GM19239 (cell line): ENCODE measurements at places on chromosomes 7 and 10.

GRCh38 chr7:104553074-104553473, 224.7 kb downstream of the LHFPL3 start:
- DNase-seq: no peak

DNA sequence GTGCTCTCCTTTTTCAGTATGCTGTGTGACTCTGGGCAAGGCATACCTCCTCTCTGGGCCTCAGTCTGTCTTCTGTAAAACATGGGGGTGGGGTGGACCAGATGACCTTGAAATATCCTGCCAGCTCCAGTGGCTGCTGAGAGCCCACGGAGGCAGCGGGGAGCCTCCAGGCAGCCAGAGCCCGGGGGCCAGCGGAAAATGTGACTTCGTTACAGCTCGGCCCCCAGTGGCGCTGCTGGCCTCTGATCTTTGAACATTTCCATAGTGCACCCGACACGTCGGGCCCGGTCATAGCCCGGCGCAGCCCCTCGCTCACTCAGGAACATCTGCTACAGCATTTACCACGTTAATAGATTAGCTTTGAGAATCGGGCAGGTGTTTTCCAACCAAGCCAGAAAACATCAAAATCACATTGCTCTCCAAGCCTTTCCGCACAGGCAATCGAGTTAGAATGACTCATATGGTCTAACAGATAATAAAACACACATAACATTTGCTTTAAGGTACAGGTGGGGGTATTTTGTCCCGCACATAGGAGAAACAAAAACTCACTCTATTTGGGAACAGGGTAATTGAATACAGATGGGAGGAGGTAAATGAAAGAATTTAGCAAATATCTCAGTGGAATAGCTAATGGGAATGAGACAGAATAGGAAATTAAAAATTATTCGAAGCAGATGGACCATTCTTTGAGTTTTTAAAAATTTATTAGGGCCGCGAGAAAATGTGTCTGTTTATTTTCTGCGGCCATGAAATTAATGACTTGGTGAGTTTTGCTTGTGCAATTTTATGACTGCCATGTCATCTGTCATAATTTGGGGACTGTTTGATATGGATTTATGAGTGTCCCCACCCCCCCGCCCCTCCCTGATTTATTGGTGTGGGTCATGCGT, 26.3 kb upstream of the COMTD1 start:
- DNase-seq: no peak

DNA sequence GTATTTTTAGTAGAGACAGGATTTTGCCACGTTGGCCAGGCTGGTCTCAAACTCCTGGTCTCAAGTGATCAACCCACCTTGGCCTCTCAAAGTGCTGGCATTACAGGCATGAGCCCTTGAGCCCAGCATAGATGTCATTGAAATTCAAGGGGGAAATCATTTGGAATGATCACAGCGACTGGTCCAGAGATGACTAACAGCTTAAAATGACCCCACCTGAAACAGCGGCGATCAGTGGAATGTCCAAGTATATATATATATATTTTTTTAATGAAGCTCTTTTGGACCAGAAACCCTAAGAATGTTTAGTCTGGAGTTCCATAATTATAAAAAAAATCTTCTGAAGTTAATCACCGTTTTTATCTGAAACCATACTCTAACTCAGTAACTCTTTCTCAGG, 12.5 kb upstream of the AKR1E2 start:
- DNase-seq: no peak

DNA sequence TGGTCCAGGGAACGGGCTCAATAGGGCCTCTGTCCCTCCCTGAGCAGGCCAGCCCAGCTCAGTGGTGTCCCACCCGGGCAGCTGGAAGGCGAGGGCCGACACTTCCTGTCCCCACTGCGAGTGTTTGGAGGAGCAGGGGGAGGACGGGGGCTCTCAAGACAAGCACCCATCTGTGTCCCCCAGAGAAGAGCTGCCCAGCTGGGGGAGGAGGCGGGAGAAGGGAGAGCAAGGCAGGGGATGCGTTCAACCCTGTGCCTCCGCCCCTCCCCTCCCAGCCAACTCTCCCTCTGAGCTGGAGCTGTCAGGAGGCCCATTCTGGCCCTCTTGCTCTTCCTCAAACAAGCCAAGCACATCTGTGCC, 35.7 kb downstream of the ZCCHC24 start:
- DNase-seq: no peak

- DNase-seq: no peak
Observed at GRCh38 chr10:2106641-2107040, 369.3 kb upstream of the ADARB2 start.

GRCh38 chr10:113130014-113130641, 180.1 kb downstream of the TCF7L2 start:
- DNase-seq: no peak

GRCh38 chr10:22338931-22339330, 6.4 kb upstream of the SPAG6 start:
- no peak for DNase-seq

GRCh38 chr10:125689955-125690569, 7.1 kb upstream of the TEX36 start:
- DNase-seq: no peak

DNA sequence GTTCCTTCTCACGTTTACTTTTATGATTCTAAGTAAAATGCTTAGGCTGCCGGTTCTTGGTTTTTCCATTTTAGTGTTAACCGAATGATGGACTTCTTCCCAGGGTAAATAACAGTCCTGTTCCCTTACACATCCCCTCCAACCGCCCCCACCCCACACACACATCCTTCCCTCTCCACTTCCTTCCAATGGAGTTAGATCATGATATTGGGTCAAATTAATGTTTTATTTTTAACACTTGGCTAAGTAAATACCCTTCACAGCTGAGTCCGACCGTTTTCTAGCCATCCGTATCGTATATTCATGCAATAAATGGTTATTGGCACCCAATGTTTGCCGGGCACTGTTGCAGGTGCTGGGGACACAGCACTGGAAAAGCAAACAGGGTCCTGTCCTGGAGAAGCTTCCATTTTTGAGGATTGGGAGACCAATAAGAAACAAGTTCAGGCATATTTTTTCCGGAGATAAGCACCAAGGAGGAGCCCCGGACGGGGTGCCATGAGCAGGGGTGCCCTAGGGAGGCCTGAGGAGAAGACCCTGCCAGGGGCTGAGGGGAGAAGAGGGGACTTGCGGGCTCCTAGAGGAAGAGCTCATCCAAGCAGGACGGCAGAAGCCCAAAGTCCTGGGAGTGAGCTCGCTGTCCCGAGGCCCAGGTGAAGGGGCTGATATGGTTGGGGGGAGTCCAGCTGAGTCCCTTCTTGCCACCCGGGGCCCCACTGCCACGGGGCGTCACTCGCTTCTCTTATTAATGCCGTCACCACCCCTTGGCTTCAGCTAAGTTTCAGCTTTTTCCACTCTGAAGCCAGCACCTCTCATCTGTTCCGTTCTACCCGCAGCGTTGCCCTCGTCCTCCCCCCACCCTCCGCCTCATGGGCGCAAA, 126.0 kb upstream of the RET start:
- no peak for DNase-seq

DNA sequence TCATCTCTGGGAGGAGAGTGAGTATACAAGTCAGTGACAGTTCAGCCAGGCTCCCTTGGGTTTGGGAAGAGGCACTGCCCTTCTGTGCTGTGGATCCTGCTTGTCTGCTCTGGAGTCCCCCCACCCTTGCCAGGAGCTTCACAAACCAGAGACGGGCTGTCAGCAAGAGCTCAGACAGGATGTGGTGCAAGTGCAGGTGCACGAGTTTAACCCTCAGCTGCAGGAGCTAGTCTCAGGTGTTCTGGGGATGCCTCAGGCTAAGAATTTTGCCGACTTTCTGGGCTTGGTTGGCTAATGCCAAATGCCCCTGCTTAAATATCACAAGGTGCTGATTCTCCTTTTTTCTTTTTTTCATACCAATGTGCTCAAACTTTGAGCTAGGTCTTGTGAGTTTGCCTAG, 22.3 kb downstream of the ZNF783 start:
- DNase-seq: peak; percentile 44

DNA sequence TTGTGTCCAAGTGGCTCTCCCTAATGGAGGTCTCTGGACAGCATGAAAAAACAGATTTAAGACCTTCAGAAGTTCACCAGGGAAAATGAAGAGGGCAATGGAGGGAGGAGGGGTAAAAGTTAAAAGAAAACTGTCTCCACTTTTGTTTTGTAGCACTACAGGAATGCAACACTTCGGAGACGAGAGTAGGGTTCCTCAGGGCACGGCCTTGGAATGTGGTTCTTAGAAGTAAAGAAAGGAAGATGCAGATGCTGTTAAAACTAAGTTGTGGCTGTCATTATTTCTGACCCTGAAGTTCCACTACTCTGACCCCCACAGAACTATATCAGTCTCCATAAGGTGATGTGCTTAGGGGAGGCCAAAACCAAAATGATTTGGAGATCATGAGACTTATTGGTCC, 335.1 kb downstream of the XPNPEP1 start:
- no peak for DNase-seq

DNA sequence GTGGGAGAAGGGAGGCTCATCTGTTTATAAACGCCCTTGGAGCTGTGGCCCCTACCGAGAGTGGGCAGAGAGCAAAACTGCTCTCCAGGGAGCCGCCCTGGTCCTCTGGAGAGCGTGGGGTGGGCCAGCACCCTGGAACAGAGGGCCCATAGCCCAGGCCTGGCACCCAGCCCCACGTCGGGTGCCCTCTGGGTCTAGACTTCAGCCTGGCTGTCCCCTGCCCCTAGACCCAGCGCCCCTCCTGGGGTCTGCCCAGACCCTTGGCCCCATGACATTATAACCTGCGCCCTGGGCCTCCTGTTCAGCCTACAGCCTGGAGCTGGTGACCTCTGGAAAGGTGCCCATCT, 24.7 kb downstream of the GET4 start:
- DNase-seq: no peak

DNA sequence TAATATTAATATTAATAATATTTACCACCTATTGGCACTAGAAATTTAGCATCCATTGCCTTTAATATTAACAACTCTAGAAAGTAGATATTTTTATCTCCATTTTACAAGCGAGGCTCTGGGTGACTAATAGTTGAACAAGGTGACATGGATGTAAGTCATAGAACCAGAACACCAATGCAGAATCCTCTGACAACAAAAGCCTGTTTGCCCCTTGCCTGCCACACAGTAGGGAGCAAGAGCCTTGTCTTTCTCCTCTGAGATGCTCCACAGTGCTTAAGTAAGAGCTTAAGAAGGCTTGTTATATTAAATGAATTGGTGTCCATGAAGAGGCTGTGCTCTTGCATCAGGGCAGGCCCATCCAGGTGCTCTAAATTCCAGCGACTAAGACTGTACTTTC, 51.2 kb upstream of the LBX1 start:
- no peak for DNase-seq

GRCh38 chr10:97779492-97779891, 7.7 kb upstream of the SFRP5 start:
- no peak for DNase-seq

GRCh38 chr10:29056729-29057128, 232.1 kb upstream of the LYZL1 start:
- no peak for DNase-seq

DNA sequence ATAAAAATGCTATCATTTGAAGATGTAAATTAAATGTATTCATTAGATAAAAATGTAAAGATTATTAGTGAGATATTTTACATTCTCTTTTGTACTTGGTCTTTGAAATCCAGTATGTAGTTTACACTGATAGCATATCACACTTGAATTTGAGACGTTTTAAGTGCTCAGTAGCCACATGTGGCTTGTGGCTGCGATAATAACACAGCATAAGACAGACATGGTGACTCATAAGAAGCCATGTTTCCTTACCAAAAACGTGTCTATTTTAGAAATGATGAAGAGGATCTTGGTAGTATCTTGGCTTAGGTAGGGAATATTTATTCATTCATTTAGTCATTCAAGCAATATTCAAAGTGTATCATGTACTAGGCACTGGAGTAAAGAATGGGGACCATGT, 149.3 kb downstream of the POU6F2 start:
- no peak for DNase-seq

DNA sequence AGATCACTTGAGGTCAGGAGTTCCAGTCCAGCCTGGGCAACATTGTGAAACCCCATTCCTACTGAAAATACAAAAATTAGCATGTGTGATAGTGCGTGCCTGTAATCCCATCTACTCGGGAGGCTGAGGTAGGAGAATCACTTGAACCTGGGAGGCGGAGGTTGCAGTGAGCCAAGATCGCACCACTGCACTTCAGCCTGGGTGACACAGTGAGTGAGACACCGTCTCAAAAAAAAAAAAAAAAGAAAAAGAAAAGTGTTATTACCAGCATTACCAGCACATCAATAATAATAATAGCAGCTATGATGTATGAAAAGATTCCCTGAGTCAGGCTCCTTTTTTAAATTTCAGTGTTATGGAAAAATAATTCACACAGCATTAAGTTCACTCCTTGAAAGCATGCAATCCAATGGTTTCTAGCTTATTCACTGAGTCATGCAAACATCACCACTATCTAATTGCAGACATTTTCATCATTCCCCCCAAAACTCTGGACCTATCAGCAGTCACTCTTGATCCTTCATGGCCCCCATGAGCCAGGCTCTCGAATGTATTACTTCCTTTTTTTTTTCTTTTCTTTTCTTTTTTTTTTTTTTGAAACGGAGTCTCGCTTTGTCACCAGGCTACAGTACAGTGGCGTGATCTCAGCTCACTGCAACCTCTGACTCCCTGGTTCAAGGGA, 228.4 kb downstream of the FANK1 start:
- DNase-seq: no peak

GRCh38 chr10:111511751-111512150, 434.9 kb downstream of the ADRA2A start:
- no peak for DNase-seq

DNA sequence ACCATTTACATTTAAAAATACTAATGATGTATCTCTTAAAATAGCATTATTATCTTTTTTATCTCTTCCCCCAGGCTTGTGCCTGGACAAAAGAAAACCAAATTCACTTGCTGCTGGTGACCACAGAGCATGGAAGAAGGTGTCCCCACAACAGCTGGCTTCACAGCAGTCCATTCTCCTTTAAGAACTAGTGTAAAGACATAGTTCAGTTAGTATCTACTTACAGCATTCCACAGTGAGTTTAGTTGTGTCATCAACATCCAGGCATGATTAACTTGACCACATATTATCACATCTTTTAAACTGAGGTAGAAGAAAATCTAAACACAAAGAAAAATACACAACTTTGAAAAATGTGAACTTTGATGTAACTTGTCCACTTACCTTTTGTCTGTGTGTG, 55.0 kb downstream of the LRRC17 start:
- DNase-seq: no peak

- DNase-seq: peak; percentile 21
Observed at GRCh38 chr10:50426485-50426884, 175.2 kb upstream of the ASAH2 start.

DNA sequence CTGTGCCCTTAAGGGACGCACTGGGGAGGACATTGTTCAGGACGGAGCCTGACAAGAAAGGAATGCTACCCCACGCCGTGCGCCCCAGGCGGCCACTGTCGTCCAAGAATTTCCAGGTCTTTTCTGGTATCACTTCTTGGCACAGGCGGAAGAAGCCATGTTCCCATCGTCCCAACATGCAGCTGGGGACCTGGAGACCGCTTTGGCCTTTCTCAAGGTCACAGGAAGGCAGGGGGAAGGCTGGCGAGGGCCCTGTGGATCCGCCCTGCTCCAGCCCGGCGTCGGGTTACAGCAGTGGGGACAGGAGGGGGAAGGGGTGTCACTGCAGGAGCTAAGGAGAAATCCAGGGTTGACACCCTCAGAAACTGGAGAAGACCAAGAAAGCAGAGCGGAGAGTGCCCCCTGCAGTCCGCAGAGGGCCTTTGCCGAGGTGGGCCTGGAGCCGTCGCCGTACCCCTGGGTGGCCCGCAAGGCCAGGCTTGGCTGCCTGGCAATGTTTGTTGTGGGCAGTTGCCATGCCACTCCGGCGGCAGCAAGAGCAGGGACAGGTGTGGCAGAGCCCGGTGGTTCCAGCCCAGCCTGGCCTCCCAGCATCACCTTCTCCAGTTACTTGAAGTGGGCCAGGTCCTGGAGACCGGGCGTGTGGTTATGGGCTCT, 104.1 kb downstream of the LHPP start:
- no peak for DNase-seq
